Activated B cell treated with CpG ODN at 0.5 μM for 24 hours (primary cell): ENCODE measurements at places on chromosomes 2 and 18.

DNA sequence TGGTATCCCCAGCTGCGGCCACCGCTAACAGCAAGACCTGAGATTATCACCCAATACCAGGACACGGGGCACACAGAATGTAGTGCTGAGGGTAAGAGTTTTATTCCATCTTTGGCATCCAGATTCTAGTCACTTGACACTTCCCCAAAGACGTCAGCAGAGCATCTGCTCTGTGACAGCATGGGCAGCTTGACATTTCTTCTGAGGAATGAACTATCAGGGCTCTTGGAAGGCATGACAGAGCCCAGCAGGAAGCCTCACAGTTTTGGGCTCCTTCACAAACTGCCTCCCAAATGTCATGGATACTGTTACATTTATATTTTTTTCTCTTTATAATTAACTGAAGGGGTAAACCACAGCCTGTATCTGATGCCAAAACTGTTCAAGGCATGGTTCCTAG is 1010.7 kb downstream of the TDRD15 start:
- no peak for DNase-seq

DNA sequence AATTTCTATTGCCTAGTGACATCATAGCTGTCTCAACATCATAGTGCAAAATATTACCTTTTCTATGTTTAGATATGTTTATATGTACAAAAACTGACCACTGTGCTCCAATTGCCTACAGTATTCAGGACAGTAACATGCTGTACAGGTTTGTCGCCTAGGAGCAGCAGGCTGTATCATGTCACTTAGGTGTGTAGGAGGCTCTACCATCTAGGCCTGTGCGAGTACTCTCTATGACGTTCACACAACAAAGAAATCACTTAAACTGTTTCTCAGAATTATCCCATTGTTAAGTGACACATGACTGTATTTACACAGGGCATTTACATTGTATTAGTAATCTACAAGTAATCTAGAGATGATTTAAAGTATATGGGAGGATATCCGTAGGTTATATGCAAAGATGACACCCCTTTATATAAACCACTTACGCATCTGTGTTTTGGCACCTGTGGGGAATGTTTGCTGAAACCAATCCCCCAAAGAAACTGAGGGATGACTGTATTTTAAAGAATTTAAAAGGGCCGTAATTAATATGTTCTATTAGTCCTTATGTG is 24.7 kb downstream of the IL1R2 start:
- DNase-seq: no peak

DNA sequence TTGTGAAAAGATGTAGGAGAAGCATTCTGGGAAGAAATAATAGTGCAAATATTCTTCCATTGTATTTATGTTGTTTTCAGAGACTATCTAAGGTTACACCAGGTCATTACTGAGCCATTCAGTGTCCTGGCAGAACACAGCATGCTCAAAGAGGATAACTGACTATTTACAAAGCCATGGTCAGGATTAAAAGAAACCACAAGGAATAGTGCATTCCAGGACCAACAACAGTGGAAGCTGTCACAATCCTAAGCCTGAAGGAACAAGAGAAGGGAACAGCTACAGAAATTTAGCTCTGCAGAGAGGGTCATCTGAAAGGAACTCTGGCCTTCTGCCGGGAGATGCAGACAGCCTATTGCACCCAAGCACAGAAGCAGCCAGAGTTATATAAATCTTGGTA is 116.7 kb downstream of the DSC3 start:
- no peak for DNase-seq

GRCh38 chr2:61235716-61236115 is 73.7 kb downstream of the C2orf74 start:
- DNase-seq: no peak

GRCh38 chr18:67662996-67663395 is 146.5 kb upstream of the DSEL start:
- no peak for DNase-seq

DNA sequence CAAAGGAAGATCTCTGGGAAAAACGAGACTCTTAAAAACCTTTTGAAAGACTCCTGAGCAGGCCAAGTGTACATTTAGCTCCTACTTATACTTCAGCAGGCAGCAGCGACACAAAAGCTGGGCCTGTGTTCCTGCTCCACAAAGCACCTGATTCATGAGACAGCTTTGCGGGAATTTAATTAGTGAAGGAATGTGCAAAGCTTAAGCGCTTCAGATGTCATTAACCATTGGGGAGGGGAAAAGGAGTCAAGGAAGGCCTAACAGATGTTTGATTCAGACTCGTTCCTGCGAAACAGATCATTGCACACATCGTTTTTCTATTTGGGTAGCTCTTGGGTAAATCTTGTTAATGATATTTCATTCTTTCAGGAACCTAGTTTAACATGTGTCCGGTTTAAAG is 125.9 kb downstream of the MAIP1 start:
- DNase-seq: no peak

- no peak for DNase-seq
Measured at GRCh38 chr2:102342888-102343287, 12.7 kb upstream of the IL18R1 start.

DNA sequence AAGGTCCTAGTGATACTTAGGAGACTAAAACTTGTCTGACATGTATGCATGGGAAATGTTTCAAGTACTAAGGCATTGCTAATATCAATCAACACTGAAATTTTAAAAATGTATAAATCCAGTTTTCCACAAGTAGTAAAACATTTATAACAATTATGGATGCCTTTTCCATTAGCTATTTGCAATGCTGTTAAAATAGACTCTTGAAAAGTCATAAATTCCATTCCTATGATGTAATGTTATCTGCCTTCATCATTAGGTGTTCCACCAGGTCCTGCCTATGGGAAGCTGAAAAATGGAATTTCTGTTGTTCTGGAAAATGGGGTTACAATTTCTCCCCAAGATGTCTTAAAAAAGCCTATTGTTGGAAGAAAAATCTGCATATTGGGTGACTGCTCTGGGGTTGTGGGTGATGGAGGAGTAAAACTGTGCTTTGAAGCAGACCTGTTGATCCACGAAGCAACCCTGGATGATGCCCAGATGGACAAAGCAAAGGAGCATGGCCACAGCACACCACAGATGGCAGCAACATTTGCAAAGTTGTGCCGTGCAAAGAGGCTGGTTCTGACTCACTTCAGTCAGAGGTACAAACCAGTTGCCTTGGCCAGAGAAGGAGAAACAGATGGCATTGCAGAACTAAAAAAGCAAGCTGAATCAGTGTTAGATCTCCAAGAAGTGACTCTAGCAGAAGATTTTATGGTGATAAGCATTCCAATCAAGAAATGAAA is 18.7 kb downstream of the ELAC1 start:
- no peak for DNase-seq

GRCh38 chr2:24926602-24927252 is 6.7 kb upstream of the ADCY3 start:
- DNase-seq: no peak

DNA sequence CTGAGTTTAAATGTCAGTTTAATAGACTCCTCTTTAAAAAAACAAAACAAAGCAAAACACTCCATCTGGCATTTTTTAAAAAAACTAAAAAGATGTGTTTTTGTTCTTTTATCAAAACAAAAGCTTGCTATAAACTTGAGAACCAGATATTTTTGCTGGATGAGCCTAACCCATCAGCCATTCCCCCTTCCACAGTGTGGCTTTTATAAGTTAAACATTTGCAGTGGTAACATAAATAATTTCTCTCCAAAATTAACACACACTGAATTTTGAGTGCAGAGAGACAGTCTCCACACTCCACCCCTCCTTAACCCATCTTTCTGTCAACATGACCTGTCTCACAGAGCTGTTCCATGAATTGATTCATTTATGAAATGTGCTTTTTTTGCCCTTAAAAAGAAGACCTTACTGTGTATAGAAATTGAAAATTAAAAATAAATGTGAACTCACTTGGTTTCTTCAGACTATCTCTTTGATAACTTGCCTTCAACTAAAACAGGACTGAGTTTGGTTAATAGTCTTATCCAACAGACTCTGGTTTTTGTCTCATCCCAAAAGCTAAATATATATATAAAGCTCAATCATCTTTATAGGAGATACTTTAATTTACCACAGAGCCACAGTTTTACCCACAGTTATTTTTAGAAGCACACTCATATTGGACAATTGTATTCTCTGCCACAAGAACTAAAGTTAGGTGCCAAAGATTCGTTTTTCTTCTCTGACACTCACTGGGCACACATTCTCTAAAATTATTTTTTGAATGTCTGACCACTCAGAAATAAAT is 64.8 kb upstream of the STK39 start:
- DNase-seq: no peak

DNA sequence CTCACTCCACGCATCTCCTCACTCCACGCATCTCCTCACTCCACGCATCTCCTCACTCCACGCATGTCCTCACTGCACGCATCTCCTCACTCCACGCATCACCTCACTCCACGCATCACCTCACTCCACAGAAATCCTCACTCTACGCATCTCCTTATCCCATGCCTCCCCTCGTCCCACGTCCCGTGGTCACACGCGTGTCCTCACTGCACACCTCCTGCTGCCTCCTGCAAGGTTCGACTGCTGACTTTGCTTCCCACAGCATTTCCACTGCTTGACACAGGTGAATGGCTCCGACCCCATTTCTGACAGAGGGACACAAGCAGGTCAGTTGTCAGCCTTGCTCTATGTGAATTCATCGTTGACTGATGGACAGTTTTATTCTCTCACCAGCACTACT is 103.0 kb downstream of the USP40 start:
- no peak for DNase-seq

DNA sequence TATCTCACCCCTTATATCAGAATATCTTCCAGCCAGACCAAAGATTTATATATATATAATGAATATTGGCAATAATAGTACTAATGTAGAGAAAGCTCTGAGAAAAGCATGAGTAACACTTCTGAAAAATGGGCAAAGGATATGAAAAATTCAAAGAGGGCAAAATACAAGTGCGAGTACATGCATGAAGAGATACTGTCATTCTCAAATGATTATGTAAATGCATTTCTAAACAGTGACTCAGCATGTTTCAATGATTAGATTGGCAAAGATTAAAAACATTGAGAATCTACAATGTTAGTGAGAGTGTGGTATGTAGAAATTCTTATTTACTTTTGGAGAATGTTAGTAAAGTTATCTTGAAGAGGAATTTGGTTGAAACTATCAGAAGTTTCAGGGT is 118.3 kb upstream of the NEDD4L start:
- no peak for DNase-seq

GRCh38 chr2:197170208-197170607 is 140.4 kb downstream of the ANKRD44 start:
- no peak for DNase-seq
